ENCODE measurements at places on chromosomes 3 and 15.

DNA sequence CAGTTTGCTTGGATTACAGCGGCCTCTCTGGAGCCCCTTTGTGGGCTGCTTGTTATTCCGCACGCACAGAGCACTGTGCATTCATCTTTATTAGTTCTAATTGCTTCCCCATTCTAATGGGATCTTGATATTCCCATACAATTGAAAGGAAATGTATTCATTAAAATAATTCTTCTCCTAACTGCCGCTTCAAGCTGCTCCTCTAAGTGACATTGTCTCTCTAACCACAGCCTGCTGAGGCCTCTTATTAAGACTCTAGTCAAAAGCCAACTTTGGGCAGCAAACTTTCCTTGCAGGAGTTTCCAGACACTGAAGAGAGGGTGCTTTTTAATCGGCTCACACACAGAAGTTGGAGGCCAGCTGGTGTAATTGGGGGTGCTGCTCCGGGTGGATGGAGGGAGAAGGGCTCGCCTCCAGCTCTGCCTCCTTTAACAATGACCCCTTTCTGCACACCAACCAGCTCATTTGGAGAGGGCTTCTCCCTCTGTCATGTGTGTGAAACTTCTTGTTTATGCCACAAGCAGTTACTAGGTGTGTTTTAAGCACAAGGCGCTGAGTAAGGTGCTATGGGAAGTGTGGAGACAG is 5.6 kb upstream of the MAGEF1 start:
- DNase-seq = peak; percentile 9

DNA sequence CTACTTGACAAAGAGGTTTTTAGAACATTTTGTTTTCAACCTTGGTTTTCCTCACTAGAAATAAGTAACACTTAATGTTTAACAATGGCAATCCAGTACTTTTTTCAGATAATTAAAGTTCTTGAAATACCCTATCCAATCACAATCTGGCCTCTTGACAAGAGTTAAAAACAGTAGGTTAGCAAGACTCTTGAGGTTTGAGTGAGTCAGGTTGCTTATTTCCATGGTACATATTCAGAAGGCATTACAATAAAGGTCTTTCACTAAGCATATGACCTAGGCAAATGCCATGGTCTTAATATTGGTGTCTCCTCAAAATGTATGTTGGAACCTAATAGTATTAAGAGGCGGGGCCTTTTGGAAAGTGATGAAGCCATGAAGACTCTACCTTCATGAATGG is 5.6 kb downstream of the SUCNR1 start:
- no peak for DNase-seq

DNA sequence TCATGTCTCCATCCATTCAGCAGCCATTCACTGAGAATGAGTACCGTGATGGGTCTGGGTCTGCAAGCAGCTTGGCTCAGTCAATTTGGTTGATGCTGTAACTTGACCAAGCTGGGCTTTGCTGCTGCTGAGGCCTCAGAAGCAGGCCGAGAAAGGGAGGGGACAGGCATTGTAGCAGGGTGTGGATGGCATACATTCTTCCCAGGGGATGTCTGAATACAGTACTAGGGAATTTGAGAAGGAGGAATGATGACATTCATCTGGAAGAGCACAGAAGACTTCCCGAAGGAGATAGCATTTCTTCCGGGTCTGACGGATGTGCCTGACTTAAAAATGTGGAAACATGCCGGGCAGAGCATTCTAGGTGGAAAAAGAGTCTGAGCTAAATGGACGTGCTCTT is 105.3 kb upstream of the ADPGK start:
- no peak for DNase-seq

GRCh38 chr15:92326236-92326635 is 67.4 kb upstream of the ST8SIA2 start:
- no peak for DNase-seq

GRCh38 chr3:114439284-114439683 is 145.5 kb downstream of the TIGIT start:
- DNase-seq = no peak

DNA sequence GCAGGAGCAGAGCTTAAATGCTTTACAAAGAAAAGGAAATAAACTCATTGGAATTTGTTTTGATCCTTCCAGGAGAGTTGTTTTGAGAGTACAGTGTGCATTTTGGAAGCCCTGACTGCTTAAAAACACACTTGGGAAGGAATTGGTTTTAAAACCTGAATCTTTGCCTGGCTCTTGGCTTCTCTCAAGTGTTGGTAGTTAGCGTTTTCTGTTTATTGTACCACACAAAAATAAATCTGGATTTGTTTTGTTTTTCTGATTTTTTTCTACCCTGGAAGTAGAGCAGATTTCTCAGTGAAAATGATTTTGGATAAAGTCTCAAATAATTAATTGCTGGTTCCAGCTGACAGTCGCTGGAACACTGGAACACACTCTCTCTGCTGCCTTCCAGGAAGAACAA is 90.6 kb downstream of the CHST2 start:
- DNase-seq = no peak

DNA sequence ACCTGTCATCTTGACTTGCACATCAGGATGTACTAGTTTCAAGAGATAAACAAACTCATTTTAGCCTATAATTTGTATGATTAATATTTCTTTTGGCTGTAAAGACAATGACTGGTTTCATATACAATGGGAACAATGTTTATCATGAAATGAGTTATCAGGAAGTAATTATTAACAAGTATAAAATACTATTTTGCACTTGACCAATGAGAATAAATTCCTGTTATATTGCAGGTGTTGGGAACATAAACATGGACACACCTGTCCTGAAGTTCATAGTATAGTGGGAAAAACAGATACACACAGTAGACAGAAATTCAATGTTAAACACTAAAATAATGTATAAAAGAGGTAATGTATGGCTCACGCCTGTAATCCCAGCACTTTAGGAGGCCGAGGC is 56.9 kb downstream of the UBR1 start:
- DNase-seq = no peak

GRCh38 chr3:189071446-189071845 is 100.3 kb upstream of the TPRG1 start:
- DNase-seq = no peak

DNA sequence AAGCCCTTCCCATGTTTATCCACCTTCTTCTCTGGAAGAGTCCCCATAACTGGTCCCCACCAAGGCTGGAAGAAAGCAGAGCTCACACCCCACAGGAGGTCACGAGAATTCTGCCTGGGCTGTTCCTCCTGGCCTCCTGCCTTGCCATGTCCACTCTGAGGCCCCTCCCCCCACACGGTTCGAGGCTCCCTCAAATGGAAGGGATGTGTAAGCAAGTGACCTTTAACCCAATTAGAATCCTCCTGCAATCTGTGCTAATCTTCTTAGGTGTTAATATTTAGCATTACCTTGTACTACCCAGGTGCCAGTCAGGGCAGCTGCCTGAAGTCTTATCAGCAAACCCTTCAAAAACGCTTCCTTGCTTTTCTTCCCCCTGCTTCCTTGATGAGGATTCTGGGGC is 32.4 kb upstream of the DYNC1LI1 start:
- no peak for DNase-seq

DNA sequence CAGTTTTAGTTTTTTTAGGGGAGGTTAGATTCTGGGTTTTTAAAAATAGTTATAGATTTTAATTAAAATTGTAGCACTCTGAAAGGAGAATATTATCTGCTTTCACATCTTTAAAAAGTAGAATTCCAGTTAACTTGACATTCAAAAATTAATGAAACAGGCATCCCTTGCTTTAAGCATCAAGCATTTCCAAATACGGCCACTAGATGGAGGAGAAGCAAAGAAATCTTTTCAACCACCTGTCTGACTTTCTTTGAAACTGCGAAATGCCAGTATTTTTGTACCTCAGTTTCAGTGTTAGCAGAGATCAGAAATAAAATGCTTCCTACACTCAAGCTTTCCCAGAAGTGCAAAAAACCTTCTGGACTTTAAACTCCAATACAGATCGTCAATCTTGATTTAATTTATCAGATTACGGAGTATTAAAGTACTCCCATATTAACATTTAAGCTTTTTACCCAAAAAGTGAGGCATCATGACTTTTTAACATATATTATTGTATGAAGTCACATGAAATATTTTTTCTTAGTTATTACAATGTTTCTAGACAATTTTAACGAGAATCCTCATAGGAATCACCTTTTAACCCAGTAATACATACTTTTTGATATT is 153.3 kb downstream of the P3H2 start:
- DNase-seq = no peak

GRCh38 chr15:54577476-54578250 is 599.4 kb downstream of the UNC13C start:
- DNase-seq = no peak

DNA sequence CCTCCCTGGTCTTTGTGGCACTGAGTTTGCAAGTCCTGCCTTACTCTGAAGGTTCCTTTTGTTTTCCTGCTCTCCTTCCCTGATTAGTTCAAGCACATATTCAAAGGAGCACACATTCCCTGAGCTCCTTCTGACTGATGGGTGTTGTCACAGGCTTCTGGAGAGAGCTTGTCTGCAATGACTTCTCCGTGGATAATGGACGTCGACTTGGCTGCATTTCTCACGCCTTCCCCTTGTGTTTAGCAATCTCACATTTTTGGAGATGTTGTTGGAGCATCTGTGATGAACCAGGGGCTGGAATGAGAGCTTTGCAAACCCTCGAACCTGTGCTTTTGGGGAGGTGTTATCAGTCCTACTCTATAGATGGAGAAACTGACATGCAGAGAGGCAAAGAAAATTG is 375.4 kb upstream of the PROK2 start:
- DNase-seq = no peak

GRCh38 chr3:133368371-133369067 is 31.3 kb upstream of the BFSP2 start:
- no peak for DNase-seq

- no peak for DNase-seq
These were observed 13.3 kb upstream of the PXYLP1 start for GRCh38 chr3:141218162-141218835.

DNA sequence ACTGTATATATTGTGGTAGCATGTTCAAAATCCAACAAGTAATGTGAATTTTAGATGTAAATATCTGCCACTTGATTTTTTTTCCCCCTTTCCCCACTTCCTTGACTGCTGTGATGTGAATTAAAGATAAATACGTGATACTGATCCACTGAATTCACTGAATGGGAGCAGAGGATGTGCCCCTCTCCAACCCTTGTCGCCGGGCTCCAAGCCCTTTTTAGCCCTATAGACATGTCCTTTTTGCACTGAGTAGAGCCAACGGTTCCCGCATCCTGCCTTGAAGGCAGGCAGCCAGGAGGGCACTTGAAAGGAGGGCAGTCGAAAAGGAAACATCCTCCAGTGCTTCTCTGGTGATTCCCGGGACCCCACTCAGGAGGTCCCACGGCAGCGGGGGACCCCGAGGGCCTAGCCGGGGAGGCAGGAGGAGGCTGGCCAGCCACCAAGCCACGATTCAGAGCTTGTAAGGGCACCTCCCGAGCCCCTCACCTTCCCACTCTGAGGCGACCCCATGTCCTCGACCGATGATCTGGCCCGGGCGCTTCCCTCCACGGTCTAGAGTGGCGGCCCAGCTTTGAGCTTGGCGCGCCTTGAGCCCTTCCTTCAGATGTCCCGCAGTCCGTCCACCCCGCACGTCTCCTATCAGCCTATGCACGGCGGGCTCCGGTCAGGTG is 901 bp upstream of the MANF start:
- DNase-seq = no peak

- DNase-seq = no peak
These were observed 185.5 kb downstream of the ADAMTS9 start for GRCh38 chr3:64502284-64502683.

GRCh38 chr3:115397433-115397832 is 225.9 kb upstream of the GAP43 start:
- DNase-seq = no peak

DNA sequence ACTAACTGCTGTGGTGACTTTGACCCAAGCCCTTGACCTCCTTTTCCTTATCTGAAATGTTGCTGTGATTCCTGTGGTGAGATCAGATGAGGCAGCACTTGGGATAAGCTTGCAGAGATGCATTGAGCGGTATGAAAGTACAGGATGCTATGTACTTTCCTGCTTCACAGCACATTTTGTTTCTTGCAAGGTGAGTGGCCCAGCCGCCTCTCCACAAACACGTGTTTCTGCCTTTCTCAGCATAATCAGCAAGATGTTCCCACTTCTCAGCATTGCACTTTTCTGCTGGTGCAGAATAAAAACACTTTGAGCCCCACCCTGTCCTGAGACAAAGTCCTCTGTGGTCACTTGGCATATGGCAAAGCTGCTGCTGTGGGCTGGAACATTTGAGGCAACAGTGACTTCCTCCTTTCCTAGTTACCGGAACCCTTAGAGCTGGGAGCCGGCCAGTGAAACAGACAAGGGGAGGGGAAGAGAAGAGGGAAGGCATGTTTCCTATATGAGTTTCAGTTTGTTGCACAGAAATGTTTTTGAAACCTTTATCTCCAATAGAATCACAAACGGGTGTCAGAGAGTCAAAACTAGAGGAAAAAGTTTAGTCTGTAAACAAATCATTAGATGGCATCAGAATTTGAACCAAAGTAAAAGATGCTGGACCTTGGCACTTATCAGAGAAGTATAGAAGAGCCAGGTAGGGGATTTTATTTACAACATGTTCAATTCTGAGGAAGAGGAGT is 5.0 kb downstream of the NUDT16 start:
- no peak for DNase-seq

DNA sequence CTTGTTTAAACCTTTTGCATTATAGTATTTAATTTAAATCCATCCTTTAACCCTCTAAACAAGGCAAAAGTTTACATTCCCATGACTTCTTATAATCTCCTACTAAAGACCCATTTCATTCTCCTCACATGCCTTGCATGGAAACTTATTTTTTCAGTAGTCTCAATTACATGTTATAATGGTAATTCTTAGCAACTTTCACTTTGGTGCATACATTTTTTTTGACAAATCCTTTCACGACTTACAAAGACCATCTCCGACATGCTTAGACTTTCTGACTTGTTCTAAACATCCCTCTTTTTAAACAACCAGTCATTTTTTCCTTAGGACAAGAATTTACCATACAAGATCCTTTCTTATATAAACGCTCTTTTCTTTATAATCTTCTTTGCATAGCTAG is 615.4 kb upstream of the GBE1 start:
- DNase-seq = no peak

- DNase-seq = no peak
These were observed 266.4 kb upstream of the GOLIM4 start for GRCh38 chr3:168362156-168362555.

DNA sequence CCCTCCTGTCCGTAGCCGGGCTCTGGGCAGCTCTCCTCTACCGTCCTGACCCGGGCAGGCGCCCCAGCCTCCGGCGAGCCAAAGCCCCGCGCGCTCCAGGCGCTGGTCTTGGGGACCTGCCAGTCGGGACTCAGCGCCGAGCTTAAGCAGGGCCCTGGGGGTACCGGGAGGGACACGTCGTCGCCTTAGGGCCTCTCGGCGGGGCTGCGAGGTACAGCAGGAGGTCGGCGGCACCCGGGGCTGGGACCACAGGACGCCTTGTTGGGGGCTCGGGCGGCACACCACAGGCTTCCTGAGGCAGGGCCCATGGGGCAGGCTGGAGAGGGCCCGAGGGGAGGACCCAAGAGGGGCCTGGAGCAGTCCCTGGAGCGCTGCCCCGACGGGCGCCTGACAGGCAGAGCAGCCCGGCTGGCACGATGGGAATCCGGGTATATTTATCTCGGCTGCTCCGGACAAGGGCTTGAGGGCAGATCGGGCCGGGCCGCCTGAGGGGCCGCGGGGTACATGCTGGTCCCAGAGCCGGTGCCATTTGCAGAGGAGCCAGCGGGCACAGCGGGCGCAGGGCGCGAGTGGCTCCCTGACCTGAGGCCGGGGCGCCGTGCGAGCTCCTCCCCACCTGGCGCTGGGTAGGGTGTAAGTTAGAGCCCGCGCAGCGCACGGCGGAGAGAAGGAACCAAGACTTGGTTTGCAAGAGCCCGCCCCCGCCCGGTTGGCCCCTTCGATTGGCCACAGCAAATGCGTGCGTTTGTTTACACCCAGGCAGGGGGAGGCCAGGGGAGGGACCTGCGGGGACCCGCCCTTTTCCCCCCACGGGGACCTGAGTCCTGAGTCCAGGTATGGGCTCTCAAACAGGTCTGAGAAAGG is 574 bp downstream of the SLC38A3 start:
- DNase-seq = peak; percentile 76

All from activated CD8-positive, alpha-beta memory T cell treated with anti-CD3 and anti-CD28 coated beads for 24 hours (primary cell).